ENCODE measurements at places on chromosomes 7 and 10.

DNA sequence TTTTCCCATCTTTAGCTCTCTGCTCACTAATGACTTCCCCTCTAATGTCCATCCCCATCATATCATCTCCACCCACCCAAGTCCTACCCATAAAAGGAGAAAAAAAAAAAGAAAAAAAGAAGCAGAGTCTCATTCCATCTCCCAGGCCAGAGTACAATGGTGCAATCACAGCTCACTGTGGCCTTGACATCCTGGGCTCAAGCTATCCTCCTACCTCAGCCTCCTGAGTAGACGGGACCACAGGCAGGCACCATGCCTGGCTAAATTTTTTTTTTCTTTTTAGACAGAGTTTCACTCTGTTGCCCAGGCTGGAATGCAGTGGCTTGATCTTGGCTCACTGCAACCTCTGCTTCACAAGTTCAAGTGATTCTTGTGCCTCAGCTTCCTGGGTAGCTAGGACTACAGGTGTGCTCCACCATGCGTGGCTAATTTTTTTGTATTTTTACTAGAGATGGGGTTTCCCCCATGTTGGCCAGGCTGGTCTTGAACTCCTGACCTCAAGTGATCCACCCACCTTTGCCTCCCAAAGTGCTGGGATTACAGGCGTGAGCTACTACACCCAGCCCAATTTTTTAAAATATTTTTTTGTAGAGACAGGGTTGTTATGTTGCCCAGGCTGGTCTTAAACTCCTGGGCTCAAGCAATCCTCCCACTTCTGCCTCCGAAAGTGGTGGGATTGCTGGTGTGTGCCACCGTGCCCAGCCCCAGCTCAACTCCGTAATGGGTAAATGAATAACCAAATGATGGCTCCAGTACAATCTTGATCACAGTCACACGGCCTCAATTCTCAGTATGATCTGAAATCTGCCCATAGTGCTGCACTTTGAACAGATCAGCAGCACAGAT is 24.6 kb upstream of the SGMS1 start:
- no peak for DNase-seq

GRCh38 chr10:94059178-94059883 is 65.6 kb downstream of the PLCE1 start:
- no peak for DNase-seq

DNA sequence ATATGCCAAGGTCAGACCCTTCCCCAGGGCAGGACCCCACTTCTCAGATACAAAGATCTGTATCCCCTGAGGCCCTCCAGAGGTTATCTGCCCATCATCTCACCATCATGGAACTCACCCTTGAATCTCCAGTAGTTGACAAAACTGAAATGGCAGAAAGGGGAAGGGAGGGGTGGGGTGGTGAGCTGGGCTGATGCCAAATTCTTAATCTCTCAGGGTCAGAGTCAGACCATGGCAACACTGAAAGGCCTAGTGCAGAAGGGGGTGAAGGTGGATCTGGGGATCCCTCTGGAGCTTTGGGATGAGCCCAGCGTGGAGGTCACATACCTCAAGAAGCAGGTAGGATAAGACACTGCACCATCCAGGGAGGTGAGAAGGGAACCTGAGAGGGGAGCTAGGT is 3.1 kb downstream of the CNPY4 start:
- no peak for DNase-seq

- DNase-seq: no peak
Observed at GRCh38 chr10:82883603-82884002, 1008.6 kb downstream of the NRG3 start.

DNA sequence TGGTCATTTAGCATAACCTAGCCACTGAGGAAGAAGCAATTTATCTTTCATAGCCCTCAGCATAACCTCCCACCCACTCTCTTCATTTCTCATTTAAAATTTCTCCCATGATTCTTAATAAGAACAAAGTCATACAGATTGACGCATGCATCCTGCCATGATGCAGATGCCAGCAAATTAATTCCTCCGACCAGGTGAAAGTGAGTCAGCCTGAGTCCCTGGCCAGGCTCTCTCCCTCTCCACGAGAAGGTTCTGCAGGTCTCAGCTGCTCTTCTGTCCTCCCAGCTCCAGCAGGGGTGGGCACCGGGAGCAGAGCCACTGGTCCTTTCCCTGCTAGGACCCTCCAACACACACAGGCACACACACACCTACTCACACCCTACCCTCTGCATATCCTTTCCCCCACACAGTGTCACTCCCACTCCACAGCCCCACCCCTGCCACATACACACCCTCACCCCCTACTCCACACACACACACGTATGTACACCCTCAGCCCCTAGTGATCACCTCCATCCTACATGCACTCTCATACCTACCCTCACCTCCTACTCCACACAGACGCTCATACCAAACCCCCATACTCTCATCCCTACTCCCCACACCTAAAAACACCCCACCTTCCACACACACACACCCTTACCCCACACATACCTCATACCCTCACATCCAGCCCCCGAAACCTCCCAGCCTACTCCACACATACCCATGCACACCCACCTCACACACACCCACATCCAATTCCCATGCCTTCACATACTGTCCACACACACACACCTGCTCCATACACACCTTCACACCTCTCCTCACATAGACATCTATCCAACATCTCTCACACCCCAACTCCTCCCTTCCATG is 78.0 kb downstream of the FAM13C start:
- DNase-seq: no peak

- no peak for DNase-seq
Observed at GRCh38 chr7:33807779-33808482, 97.4 kb upstream of the BMPER start.

DNA sequence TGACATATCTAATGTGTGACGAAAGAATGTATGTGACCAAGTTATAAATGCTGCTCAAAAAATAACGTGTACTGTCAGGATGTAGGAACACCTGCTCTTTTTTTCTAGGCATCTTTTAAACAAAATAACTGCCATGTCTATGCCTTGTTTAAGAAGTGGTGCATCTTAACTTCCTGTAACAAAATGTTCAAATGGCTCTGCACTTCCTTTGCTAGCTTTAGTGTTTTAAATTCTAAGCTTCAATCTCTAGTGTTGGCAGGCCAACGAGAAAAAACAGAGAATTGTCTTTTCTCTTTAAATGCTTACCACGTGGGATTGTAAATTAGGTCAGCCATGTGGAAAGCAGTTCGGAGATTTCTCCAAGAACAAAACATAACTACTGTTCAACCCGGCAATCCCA is 14.6 kb upstream of the PDSS1 start:
- DNase-seq: no peak

DNA sequence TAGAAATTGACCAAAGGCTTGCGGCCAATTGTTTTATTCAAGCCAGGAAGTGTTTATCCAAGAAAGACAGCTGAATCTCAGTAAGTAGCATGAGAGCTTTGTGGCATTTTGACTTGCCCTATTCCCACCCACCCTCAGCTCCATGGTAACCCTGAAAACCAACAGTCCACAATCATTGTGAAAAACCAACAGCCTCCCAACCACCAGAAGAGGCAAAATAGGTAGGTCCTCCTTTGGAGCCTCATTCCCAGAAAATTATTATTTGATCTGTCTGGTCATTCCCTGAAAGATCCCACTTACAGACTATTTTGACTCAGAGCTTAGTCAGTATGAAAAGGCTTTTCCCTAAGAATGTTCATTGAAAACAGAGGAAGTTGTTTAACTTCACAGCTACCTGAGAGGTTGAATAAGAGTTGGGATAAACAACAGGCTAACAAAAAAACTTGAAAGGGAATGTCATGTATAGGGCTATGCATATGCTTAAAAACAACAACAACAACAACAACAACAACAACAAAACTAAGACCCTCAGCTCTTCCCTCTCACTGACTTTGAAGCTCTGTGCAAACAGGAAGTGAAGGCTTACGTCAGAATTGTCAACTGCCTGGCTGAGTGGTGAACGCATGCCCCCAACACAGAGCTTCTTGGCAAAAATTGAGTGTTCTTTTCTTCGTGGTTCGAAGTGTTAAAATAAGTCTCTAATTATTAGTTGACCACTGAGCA is 11.2 kb downstream of the KPNA7 start:
- DNase-seq: no peak

GRCh38 chr10:51447119-51447518 is 252.3 kb downstream of the CSTF2T start:
- DNase-seq: no peak

DNA sequence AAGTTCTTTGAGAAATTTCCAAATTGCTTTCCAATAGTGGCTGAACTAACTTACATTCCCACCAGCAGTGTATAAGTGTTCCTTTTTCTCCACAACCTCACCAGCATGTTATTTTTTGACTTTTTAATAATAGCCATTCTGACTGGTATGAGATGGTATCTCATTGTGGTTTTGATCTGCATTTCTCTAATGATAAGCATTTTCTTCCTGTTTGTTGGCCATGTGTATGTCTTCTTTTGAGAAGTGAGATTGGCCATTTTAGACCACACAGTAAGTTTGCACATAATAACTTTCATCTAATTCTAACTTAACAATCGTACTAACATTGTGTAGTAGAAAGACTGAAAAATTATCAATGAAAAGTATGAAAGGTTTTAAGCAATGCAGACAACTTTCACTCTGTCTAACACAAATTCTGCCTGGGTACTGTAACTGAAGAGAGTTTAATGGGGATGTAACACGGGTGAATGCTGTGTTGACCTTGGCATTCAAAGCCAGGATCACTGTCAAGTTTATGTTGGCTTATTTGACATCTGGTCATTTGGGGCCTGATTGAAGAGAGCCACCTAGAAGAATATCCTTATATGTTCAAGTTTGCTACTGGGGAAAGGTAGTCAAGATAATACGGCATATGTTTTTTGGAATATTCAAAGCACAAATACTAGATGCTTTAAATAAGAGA is 50.4 kb downstream of the FAM171A1 start:
- no peak for DNase-seq

GRCh38 chr10:62183442-62183841 is 85.2 kb downstream of the RTKN2 start:
- DNase-seq: peak; percentile 61

GRCh38 chr10:48247680-48248079 is 26.8 kb downstream of the FRMPD2 start:
- DNase-seq: no peak

GRCh38 chr10:104351061-104351702 is 2.5 kb upstream of the CFAP58 start:
- DNase-seq: no peak

GRCh38 chr10:114821293-114821914 is at the start of gene FHIP2A:
TSS of gene FHIP2A (plus strand) at chr10:114821780. CDS start at chr10:114822079, 299 bp downstream.
- DNase-seq: peak; percentile 77

DNA sequence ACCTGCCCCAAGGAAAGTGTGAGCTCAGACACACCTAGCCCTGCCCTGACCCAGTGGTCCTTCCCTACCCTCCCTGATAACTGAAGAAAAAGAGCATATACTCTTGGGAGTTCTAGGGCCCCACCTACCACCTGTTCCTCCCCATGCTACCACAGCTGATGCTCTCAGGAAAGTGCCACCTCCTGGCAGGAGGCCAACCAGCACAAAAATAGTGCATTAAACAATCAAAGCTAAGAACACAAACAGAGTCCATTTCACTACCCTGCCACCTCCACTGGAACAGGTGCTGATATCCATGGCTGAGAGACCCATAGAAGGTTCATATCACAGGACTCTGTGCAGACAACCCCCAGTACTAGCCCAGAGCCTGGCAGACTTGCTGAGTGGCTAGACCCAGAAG is 288.6 kb upstream of the PHF14 start:
- DNase-seq: no peak

DNA sequence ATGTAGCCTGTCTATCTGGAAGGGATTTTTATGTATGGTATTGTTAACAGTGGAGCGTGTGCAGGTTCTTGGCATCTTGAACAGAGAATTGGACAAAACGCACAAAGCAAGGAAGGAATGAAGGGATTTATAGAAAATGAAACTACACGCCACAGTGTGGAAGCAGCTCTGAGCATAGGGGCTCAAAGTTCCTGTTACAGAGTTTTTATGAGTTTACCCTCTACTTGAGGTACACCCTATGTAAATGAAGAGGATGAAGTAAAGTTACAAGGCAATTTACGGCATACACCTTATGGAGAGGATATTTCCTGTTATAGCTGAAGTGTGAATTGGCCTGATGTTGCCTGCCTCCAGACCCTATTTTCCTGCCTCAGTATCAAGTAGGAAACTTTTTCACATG is 33.3 kb downstream of the FANK1 start:
- no peak for DNase-seq

DNA sequence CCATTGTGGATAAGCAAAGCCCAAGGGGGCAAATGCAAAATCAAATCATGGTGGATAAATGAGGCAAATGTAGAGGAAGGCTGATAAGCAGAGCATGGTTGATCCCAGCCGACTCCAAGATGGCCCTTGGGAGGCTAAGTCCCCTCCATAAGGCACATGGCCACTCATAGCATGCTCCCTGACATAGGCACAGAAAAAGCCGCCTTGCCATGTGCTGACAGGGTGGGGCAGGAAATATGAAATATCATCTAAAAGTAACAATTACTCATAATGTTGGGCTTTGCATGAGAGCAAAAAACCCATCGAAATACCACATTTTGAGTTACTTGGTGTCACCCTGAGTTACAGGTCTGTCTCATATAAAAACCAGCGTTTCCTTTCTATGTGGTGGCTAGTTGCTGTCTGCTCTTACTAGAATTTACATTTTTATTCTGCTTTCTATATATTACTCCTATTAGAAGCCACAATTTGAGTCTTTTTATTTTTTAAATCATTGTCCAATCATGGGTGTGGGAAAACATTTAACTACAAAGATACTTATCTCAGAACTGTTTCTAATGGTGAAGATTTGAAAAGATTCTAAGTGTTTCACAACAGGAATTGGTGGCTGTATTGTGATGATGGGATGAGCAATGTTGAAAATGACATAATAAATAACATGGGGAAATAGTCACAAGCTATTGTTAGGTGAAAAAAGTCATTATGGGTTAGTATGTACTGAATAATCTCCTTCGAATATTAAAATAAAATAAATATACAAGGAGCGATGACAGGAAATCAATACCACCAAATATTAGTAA is 102.7 kb downstream of the CUBN start:
- peak; percentile 75 for DNase-seq

DNA sequence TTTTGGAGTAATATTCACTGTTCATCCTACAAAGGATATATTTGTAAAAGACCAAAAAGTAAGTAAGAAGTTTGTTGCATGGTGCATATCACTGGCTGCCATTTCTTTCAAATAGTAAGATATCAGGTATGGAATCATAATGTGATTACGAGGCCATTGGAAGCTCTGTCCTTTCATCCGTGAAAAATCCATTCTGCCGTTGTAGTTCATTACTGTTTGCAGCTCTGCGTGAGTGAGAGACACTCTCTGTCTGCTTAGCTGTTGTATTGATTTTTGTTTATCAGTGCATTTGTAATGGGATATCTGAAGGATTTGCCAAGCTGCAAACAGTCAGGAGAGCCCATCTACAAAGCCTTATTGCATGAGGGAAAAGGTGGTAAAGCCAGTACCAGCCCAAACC is 44.1 kb upstream of the SLC39A12 start:
- no peak for DNase-seq

All from activated CD4-positive, alpha-beta T cell treated with anti-CD3 and anti-CD28 coated beads for 4 hours (primary cell).